ENCODE measurements at places on chromosomes 1 and 21. TPM values are rescaled to one million over a fixed set of nuclear protein-coding genes. Genes with fewer than 3 reads are reported as not detected.

Gene ZNF593OS
- total RNA-seq: 0.10 TPM

GRCh38 chr1:206700445-206701036 is 15.8 kb downstream of the MAPKAPK2 start:
- DNase-seq: no peak

DNA sequence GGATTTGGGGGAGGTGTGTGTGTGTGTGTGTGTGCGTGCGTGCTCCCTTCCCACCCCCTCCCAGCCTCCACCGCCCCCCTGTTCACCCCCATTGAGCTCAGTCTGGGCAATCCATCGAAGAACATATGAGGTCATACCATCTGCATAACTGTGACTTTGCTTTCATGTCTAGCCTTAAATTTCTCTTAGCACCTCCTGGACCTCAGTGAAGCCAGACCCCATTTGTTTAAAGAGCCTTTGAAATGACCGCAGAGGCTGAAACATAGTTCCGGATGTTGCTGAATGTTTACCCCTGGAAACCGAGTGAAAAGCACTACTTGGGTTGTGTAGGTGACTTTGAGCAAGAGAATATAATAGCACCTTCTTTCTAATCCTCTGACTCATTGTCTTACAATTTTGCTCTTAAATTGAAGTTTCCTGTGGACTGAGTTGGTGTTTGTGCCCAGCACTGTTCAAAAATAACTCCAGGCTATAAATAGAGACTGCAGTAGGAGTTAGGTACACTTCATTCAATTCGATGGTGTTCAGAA is 75.4 kb downstream of the UBE4B start:
- DNase-seq: peak; percentile 13

- no peak for DNase-seq
These were observed 43.5 kb downstream of the ALPL start for GRCh38 chr1:21552715-21553114.

- DNase-seq: no peak
These were observed 132.7 kb downstream of the CCDC185 start for GRCh38 chr1:223525957-223526356.

- peak; percentile 69 for DNase-seq
These were observed 4.9 kb downstream of the CAMK2N1 start for GRCh38 chr1:20480951-20481617.

- DNase-seq: peak; percentile 29
These were observed 28.2 kb upstream of the LGALS8 start for GRCh38 chr1:236495467-236496112.

Gene KIF14
- total RNA-seq: 2.2 TPM

GRCh38 chr21:44965251-44966022 is 25.6 kb downstream of the SLX9 start:
- no peak for DNase-seq

DNA sequence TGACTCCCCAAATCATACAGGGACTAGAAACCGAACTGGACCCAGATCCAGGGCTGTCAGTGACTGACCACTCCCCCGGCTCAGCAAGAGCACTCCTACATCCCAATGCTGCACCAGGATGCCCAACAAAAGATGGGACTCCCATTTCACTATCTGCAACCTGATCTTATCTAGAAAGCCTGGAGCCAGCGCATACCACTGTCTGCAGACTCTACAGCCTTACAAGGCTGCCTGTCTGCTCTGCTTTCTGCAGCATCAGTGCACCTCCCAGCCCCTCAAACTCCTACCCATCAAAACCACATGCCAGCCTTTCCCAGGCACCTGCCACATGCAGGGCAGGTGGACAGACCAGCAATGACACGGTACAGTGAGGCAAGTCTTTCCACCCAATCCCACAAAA is 52.2 kb downstream of the SSBP3 start:
- DNase-seq: no peak

- DNase-seq: no peak
These were observed 148.0 kb downstream of the TSEN15 start for GRCh38 chr1:184199438-184200085.

GRCh38 chr1:175419684-175420517 is 227.3 kb upstream of the KIAA0040 start:
- DNase-seq: peak; percentile 27

DNA sequence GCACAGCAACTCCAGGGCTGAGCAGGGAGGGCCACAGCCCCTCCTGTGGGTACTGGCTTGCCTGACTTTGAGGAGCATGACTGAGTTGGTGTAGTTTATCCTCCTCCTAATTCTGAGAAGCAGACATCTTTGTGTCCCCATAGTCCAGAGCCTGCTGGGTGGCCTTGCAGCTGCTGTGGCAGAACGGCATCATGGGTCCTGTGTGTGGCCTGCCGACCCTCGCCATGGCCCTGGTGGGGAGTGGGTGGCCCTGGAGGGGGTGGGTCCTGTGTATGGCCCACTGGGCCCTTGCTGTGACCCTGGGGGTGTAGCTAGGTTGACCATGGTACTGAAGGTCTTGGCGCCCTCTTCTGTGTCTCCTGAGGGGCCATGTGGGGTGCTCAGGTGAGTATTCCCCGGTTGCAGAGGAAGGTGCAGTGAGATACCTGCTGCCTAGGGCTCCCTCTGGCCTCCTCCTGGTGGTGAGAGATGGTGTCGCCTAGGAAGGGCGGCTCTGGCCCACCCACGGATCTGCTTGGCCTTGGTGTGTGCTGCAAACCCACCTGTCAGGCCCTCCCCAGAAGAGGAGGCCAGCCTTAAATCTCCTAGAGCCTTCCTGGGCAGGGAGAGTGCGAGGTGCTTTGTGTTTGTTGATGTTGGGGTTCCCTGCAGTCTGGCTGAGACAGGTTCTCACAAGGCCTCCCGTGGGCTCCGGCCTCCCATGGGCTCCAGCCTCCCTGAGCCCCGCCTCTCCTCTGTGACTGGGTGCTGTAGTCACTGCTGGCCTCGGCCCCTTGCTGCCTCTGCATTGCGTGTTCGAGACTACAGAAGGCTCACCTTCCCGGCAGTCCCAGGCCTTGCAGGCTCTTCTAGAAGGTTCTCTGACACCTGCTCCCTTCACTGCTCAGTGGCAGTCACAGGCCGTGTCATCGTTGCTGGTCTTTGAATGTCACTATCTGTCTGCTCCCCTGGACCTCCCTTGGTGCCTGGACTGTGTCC is 7.8 kb downstream of the SNAP47 start:
- no peak for DNase-seq

DNA sequence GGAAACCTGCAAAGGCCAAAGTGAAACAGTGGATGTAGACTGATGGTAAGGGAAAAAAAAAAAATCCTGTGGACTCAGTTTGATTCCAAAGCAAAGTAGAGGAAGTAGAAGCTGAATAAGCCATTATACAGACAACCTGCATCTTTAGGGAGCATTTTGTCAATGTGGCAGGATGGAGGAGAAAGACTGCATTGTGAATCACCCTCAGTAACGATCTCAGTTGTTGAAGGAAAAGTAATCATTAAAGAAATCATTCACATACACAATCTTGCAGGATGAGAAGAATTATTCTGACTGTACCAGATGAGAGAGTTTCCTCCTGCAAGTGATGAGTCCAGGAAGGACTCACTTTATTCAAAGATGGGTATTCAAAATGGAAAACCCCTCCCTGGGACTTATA is 45.1 kb upstream of the TRIM67 start:
- no peak for DNase-seq

- DNase-seq: peak; percentile 6
These were observed 49.2 kb upstream of the TEKT2 start for GRCh38 chr1:36034692-36035091.

GRCh38 chr1:213330281-213330680 is 279.2 kb downstream of the RPS6KC1 start:
- no peak for DNase-seq

Gene GJA8
- not detected for total RNA-seq

DNA sequence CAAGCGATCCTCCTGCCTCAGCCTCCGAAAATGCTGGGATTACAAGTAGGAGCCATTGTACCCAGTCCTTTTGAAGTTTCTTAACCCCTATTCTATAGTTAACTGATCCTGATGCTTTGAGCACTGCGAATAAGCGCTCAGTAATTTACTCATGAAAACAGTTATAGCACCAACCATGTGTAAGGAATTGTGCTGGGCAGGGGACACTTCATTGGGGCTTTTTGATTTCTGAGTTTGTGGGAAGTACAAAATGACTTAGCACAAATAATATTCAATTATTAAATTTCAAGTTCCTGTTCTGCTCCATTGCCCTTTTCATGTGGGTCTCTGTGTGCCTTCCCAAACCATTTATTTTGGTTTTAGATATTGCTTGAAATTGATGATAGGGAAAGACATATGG is 6.2 kb upstream of the HIPK1 start:
- no peak for DNase-seq

DNA sequence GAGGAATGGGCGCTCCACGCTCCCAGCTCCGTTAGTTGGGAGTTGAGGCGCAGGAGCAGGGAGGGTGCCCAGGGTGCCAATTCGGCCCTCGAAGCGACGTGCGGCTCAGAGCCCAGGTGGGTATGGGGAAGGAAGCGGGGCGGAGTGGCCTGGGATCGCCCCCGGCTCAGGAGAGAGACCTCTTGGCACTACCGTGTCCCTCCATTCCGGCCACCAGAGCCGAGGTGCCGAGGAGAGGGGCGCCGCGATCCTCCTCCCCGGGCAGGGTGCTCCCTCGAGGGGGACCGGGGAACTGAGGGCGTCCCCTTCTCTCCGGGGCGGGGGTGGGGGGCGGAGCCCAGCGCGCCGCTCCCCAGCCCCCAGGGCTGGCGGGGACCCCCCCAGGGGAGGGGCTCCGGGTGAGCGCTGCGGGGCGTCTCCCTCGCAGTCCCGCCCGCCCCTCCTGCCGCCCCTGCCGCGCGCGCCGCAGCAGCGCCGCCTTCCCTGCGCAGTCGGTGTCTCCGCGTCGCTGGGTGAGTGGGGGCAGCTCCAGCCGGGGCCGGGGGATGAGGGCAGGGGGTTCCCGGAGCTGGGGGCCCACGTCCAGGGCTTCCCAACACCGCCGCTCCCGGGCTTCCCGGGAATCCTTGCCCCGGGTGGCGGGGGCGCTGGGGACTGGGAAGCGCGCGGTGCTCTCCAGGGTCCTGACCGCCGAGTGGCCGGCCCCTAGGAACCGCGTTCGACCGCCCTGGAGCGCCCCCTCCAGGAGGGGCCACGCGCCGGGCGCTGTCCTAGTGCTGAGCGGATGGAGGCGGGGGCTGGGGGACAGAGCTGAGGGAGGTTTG is at the start of gene HPCA:
HPCA (plus strand) TSS at position 488 of the 824 bp plus-strand sequence. CDS start 2,408 bp downstream, outside the sequence.
- DNase-seq: peak; percentile 92

Gene ACADM
- 79.5 TPM for total RNA-seq

DNA sequence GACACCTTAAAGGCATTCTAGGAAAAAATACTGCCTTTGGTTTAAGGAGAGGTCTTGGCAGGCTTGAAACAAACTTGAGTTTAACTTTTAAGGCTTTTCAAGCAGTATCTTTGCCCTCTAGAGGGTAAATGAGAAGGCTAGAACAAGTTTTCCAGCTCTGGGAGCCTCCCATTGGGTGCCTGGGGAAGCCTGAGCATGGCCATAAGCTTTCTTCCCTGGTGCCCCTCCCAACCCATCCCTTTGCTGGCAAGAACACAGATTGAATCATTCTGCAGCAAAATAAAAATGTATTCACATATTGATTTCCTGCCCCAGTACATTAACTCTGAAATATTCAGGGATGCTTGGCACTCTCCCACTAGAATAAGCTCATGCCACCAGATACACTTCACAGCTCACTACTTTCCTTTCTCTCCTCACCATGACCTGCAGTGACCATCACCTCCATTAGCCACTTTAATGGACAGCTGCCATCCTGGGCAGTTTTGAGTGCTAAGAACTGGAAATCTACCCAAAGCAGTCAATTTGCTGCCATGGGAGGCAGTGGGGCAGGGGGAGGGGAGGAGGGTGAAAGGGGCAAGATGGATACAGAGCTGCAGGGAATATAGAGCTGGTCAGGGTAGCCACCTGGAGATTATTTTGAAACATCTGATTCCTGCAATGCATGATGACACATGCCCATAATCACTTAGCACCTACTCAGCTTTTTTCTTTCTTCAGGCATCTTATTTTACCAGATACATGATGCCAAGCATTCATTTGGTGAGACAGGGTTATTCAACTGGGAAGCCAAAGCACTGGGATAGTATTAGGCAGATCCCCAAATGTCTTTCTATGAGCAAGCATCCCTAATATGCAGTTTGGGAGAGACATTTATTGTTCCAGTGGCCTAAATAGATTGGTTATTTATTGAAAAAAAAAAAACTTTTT is 140.6 kb downstream of the SYT2 start:
- DNase-seq: no peak

DNA sequence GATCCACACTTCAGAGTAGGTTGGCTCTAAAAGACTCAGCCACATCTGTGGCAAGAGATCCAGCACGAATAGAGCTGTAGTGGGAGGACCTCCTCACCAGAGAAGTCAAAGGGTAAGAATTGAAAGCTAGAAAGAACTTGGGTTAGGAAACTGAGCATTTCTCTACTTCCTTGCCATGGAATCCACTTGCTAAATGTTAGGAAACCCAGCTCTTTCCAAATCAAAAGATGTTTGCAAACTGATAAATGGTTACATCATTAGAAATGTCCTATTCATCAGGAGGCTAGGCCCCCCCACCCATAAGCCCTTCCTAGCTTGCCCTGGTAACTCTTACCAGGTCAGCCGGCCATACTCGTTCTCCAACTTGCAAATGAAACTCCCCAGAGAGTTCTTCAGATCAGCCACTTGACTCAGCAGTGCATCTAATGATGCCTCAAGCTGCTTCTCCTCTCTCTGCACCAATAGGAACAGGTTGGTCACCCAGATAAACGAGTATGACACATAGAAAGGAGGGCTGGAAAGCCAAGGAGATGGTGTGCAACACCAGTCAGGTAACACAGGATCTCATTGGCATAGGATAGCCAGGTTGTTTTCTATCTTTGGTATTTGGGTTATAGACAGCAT is 1.5 kb downstream of the MED8 start:
- no peak for DNase-seq

Gene SELP
- total RNA-seq: 0.27 TPM

- DNase-seq: no peak
These were observed 20.7 kb downstream of the NR5A2 start for GRCh38 chr1:200048244-200048643.

DNA sequence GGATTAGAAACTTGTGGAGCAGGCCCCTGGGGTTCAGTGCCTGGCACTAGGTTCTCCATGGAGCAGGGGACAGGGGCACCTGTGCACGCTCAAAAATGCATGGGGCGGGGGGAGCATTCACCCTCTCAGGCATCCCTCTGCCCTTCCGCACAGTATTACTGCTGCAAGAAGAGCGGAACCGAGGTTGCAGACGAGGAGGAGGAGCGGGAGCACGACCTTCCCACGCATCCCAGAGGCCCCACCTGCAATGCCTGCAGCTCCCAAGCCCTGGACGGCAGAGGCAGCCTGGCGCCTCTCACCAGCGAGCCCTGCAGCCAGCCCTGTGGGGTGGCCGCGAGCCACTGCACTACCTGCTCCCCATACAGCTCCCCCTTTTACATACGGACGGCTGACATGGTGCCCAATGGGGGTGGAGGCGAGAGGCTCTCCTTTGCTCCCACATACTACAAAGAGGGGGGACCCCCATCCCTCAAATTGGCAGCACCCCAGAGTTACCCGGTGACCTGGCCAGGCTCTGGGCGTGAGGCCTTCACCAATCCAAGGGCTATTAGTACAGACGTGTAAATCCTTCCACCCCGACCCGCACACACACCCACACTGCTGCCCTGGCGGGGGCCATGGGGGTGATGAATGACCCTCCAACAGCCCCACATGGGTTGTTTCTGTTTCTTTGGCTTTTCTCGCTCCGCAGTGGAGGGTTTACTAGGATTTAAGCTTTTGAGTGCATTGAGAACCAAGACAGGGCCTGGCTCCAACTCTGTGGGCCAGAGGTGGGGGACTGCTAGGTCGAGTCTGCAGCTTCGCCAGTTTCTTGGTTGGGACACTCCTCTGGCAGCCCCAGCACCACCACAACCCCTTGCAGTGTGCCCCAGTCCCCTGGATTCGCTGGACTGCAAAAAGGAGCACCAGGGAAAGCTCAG is 63.7 kb downstream of the TOR1AIP2 start:
- DNase-seq: no peak

Gene PCP4L1
- total RNA-seq: 2.6 TPM

Gene LRRC38
- 7.5 TPM for total RNA-seq
